Globus pallidus (tissue), 1 donor: ENCODE measurements at places on chromosomes 6 and 20.
A peak's percentile ranks its signal among the peaks of the same experiment; 100 is the strongest.

GRCh38 chr6:41451039-41451438, 95.1 kb upstream of the FOXP4 start:
- no peak for DNase-seq

- no peak for DNase-seq
These were observed 4.2 kb upstream of the EPHA7 start for GRCh38 chr6:93423542-93423941.

GRCh38 chr6:89355511-89356194, 3.1 kb upstream of the UBE2J1 start:
- DNase-seq = no peak

DNA sequence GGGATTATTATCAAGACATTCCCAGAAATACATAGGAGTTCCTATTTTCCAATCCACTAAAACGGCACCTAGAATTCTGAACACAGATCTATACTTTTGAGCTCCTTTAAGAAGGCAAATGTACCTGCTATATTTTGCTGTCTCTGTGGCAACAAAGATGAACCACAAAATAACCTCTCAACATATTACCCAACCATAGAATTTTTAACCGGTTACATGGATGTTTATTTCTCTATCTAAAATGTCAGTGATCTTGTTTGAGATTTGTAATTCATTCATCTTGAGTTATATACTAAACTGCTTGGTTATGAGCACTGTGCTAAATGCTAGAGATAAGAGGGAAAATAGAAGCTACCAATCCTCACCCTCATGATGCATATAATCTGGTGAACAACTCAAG, 117.5 kb upstream of the HMGCLL1 start:
- DNase-seq = no peak

DNA sequence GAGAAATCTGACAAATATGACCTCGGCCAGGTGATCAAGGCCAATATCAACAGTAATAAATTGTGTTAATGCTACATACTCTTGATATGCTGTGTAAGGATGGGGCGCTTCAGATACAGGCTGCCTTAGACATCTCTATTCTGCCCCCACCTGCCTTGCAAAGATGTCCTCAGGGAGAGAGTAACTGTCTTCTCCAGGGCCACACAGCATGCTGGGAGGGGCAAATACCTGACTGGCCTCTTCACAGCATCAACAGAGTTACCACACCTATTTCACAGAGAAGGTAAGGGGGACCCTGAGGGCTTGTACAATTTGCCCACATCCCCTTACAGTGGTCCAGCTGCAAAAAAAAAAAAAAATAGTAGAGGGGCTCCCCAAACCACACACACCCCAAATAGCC, 17.2 kb upstream of the KIAA1755 start:
- DNase-seq = no peak

- DNase-seq = peak; percentile 49
These were observed 108.5 kb upstream of the RALGAPA2 start for GRCh38 chr20:20820785-20821483.

DNA sequence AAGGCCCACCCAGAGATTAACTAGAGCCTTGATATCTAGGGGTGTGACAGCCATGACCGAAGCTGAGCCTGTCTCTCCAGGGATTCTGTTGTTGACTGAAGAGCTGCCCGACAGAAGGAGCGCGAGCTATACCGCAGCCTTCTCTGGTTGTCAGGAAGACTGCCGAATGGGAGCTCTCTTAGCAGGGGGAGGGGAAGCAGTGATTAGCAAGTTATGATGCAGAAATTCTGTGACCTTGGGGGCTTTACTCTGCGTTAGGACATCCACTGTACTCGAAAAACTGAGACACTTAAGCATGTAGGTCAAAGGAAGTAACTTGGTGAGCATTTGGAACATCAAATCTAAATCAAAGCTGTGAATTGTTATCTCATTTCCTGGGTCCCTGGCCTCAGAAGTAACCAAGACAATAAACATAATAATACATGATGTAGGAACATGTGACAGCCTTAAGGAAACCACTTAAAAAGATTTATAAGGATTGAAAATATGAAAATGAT, 84.7 kb downstream of the MAP3K4 start:
- no peak for DNase-seq

DNA sequence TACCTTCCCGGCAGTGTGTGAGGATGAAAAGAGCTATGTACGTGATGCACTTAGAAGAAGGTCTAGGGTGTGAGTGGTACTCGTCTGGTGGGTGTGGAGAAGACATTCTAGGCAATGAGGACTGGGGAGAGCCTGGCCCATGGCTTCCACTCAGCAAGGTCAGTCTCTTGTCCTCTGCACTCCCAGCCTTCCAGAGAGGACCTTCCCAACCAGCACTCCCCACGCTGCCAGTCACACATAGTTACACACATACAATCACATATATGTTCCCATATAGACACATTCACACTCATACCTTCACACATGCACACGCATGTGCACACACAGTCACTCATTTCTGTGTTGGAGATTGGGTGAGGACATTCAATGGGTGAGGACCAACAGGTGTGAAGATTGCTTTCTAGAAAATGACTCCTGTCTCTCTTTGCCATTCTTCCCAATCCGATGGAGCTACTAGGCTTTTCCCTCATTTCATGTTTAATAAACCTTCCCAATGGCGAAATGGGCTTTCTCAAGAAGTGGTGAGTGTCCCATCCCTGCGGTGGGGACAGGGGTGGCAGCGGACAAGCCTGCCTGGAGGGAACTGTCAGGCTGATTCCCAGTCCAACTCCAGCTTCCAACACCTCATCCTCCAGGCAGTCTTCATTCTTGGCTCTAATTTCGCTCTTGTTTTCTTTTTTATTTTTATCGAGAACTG, 30.4 kb downstream of the SRSF3 start:
- no peak for DNase-seq

DNA sequence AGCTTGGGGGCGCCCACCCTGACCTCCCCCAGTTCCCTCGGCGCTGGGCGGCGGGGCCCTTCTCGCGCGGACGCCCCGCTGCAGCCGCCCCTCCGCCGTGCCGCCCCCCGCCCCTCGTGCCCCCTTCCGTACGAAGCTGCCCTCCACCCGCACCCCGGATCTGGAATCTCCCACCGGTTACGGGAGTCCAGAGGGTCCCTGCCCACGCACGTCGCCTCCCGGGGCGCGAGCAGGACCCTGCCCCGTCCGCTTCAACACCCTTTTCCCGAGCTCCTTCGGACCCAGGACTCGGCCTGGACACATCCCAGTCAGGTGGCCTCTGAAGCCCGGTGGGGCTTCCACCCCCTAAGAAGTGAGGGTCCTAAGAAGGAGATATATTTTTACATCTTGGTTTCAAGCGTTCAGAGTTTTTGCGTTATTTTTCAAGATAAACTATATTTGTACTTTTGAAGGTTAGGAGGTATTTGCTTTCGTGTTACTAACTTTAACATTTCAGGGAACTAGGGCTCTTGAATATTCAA, 506 bp downstream of the ARFGAP1 start:
- DNase-seq = no peak

DNA sequence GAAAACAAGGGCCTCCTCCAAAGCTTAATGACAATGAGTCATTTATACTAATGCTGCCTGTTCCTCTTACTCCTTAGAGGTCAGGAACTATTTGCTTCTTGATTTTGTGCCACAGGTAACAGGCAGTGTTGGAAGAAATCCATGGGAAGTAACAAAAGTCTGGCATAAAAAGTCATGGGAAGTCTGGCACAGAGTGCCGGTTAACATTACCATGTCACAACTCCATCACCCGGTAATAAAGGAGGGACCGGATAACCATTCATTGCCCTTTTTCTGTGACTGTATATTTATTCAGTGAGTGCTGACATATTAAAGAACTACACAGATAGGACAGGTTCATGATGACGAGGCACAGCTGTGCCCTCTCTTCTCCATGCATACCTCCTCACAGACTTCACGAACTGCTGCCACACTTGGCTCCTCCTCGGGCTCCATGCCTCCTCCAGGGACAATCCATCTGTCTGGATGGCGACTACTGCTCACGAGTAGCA, 50.9 kb downstream of the NUDT3 start:
- DNase-seq = no peak

DNA sequence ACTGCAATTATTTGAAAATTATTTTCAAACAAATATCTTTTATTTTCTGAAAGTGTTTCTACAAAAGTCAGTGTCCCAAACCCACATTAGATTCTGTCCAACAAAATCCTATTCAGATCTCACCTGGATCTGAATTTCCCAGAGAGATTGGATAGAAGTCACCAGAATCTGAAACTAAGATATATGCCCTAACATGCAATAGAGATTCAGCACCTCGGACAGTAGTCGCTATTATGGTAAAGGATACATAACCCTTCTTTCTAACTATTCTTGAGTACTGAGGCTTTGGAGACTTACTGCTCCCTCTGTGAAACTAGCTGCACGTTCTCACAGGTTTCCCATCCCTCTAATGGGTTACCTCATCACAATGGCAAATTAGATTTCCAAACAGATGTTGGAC, 151.4 kb downstream of the ID4 start:
- no peak for DNase-seq

DNA sequence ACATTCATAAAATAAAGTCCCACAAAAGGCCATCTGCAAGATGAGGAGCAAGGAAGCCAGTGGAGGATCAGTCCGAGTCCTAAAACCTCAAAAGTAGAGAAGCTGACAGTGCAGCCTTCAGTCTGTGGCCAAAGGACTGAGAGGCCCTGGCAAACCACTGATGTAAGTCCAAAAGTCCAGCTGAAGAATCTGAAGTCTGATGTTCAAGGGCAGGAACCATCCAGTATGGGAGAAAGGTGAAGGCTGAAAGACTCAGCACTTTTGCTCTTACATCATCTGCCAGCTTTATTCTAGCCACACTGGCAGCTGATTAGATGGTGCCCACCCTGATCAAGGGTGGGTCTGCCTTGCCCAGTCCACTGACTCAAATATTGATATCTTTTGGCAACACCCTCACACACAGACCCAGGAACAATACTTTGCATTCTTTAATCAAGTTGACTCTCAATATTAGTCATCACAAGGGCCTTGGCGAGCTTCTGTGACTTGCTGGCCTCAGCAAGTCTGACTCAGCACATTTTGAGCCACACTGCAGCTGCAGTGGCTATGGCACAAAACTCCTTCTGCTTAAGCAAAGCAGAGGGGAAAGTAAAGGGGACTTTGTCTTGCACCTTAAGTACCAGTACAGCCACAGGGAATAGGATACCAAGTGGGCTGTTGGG, 1370.3 kb upstream of the CITED2 start:
- DNase-seq = no peak
